PC-9 (cell line): ENCODE measurements at places on chromosomes 2 and 18. TPM values are rescaled to one million over a fixed set of nuclear protein-coding genes. Genes with fewer than 3 reads are reported as not detected.

- DNase-seq = no peak
Measured at GRCh38 chr18:73774811-73775509, 372.7 kb downstream of the FBXO15 start.

GRCh38 chr2:44769349-44770011, 172.0 kb upstream of the SIX3 start:
- no peak for DNase-seq

DNA sequence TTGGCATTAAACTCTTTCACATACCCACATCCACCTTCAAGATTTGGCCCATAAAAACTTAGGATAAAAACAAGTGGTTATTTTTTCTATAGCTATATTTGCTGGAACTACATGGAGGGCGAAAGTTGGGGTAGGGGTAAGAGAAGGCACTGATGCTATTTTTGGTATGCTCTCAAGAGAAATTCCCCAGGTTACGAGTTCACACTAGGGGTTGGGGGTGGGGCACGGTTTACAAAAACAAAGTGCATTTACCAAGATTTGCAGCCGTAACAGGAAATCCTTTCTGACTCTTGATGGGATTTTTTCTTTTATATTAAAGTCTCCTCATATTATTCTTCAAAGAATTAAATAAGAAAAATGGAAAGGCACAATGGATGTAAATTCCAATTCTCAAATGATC, 6.8 kb downstream of the SERPINE2 start:
- no peak for DNase-seq

DNA sequence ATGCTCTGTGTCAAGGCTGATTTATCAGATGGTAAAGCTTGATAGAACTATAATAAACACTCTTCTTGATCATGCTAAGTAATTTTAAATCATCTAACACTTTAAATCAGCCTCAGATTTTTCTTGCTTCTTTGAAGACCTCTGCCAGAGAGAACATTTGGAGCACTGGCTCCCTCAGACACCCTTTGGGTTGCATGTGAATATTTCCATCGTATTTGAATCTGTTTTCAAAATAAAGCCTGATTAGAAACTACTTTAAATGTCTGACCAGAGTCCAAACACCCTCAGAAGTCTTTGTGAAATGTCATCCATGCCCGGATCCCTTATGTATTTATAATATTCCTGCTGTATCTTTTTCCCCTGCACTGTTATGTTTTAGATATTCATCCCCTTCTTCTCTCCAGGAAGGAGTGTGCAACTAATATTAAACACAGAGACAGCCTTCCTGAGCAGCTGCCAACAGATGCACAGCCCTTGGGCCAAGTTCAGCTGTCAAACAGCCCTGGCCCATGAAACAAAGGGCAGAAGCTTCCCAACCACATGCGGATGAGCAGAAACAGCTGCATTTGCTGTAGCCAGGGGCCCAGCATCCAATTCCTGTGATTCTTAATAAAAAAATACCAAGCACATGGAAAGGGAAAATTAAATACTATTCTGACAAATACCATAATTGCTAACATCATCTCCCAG, 46.5 kb downstream of the DPP10 start:
- DNase-seq = no peak

DNA sequence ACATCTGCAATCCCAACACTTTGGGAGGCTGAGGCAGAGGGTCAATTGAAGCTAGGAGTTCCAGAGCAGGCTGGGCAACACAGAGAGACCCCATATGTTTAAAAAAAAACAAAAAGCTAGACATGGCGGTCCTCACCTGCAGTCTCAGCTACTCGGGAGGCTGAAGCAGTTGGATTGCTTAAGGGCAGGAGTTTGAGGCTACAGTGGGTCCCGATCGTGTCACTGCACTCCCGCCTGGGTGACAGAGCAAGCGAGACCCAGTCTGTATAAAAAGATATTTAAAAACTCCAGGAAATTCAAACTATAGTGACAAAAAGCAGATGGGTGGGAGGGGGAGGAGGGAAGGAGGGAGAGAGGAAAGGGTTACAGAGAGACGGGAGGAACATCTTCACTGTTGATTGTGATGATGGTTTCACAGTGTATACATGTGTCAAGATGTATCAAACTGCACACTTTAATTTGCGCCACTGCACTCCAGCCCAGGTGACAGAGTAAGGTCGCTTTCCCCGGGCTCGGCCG, 942 bp upstream of the ZNF236 start:
- DNase-seq = no peak

DNA sequence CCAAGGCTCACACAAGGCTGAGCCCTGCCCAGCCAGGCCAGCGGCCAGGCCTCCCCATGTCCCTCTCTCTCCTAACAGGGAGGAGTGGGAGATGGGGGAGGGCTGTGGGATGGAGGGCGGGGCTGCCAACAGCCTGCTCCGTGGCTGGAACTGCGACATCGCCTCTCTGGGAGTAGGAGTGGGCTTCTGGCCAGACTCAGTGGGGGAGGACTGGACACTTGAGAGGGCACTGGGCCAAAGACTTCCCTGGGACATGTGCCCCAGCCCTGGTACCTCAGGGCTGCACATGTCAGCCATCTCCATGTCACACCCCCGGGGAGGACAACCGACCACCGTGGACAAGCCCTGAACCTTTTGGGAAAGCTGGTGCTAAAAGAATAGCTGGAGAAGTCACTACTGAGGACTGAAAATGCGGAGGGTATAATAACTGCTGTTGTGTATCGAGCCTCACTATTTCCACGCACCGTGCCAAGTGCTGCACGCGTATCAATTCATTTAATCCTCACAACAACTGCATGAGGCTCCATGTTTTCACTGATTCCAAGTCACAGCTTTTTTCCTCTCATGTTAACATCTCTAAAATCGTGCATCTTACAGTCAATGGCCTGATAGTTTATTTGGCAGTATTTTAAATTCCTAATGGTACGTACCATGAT, 127.3 kb downstream of the MSH2 start:
- no peak for DNase-seq

DNA sequence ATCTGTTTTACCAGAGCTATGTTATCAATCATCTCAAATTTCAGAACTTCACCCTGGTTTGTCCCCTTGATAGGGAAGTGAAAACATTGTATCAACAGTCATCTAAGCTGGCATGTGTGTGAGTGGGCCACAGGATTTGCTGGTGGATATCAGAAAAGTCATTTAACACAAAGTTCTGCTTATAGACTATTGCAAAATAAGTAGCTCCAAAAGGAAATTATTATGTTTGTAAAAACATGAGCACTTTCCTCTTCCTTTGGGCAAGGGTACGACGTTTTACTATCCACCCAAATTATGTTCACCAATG, 20.7 kb upstream of the COPS8 start:
- no peak for DNase-seq

DNA sequence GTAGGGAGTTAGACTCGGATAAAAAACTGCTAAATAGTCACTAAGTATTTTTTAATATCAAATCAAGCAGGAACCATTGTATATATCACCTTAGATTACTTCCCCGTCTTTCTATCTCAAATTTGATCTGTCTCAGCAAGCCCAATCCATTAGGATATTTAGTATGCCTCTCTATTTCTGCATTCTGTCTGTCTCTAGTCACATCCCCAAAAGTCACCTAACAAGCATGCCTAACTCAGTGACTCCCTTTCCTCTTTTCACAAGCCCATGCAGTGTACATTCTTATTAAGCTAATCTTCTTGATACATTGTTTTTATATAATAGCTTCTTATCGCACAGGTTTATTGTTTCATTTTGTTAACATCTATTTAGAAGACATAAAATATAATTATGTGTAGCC, 57.8 kb downstream of the PDE1A start:
- DNase-seq = no peak

DNA sequence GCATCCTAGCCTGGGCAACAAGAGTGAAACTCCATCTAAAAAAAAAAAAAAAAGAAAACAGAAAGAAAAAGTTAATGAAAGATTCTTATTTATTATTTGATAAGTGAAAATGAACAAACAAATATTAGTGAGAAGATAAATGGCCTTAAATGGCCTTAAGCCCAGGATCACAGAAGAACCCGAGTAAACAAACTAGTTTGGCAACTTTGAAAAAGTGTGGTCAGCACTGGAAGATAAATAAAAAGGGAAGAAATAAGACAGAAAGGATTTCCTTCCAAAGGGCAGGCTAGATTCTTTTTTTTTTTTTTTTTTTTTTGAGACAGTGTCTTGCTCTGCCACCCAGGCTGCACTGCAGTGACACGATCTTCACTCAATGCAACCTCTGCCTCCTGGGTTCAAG, 692.4 kb downstream of the CPS1 start:
- peak; percentile 36 for DNase-seq

ABI2 gene
- total RNA-seq = 31.8 and 54.3 TPM in 2 replicates

PER2 gene
- total RNA-seq = 18.9 and 22.9 TPM in 2 replicates

LHCGR gene
- not detected in 2 replicates for total RNA-seq

DSG4 gene
- not detected in 2 replicates for total RNA-seq

MC5R gene
- total RNA-seq = not detected in 2 replicates

HOXD13 gene
- not detected in 2 replicates for total RNA-seq
